NCI-H1417 treated with DMSO at 0.1 percent for 48 hours (cell line): ENCODE measurements at places on chromosomes 6 and 20.

DNA sequence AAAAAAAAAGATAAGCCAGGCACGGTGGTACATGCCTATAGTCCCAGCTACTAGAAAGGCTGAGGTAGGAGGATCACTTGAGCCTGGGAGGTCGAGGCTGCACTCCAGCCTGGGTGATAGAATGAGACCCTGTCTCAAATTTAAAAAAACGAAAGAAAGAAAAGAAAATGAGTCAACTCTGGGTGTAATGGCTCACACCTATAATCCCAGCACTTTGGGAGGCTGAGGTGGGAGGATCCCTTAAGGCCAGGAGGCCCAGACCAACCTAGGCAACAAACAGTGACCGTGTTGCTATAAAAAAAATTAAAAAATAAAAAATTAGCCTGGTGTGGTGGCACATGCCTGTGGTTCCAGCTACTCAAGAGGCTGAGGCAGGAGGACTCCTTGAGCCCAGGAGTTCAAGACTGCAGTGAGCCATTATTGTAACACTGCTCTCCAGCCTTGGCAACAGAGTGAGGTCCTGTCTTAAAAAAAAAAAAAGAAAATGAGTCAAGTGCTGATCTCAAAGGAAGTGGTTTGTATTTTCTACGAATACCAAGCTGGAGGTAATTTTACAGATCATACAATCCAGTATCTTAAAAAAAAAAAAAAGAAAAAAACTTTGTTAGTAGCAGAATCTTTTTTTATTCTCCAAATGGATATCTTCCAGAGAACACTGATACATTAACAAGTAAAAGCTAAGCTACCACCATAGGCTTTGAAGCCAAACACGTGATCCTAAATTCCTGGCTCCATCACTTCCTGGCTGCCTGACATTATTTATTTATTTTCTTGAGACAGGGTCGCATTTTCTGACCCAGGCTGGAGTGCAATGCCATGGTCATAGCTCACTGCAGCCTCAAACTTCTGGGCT lies 5.7 kb downstream of the COMMD7 start:
- no peak for DNase-seq

- no peak for DNase-seq
Measured at GRCh38 chr20:58852543-58853271, at the start of gene GNAS. Gene GNAS, plus strand, starts transcription at chr20:58852716.

- DNase-seq, result no peak
Measured at GRCh38 chr20:32203356-32204204, 4.0 kb downstream of the PLAGL2 start.

DNA sequence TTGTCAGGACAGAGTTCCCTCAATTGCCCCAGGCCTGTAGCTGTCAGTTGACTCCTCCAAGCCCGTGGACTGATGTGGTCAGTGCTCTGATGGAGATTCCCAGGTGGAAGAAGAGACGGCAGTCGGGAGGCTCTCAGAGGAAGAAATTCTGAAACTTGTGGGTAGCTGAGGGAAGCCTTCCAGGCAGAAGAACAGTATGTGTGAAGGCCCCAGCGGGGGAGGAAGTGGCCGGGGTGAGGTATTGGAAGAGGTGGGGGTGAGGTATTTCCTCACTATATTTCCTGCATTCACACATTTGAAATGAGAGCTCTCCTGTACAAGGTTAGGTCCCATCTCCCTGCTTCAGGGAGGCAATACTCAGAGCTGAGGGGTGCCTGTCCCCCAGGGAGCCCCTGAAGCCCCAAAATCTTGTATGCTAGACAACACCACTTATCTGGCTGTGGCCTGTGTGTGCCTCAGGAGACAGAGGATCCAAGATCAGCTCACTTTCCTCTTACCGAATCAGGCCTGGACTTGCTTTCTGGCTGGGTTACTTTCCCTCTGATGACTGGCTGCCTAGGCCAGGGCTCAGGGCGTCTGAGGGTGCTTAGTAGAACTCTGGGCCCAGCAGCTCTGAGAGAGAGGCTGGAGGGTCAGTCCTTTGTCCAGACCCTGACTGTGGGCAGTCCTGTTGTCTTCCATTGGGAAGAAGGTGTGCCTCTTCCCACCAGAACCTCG lies 49.3 kb upstream of the MYL9 start:
- no peak for DNase-seq

DNA sequence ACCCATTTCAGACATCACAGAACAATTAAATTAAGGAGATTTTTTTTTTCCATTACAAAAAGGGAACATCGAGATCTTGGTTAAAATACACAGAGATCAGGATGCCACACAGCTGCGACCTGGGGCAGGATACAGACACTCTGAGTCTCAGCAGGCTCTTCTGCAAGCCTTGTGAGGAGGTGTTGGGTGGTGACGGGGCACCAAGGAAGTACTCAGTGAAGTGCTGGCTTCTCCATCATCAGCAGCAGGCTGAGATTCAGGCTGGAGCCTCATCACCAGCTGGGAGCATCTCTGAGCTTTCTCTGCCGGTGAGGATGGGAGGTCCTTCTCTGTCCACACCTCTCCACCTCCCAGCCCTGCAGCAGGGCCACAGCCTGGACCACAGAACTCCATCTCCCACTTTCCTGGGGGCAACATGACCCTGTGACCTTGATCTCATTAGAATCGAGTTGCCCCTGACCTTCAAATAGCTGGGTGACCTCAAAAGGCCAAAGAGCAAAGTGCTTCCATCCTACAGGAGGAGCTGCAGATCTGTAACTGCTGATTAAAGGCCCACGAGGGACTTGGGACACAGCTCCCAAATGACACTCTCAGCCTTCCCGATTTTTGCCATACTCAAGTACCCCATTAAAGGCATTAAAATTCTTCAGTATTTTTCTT lies 16.0 kb downstream of the PMEPA1 start:
- DNase-seq, result no peak

GRCh38 chr6:132995432-132995831 lies 181.1 kb downstream of the RPS12 start:
- DNase-seq, result no peak

DNA sequence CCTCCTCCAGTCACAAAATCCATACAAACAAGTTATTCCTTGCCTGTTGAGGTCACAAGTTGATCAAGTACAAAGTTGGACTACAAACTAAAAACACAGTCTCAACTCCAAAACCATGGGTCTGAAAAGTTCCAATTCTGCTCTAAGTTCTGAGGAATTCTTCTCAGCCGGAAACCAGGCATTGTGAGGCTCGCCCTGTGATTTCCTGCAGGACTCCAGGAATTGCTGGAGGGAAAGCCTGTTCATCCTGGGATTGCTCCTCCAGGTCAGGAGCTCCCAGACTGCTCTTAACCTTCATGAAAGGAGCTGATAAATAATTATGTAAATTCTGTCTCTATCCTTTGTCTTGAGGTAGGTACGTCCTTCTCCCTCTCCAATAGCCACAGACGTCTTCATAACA lies 8.5 kb downstream of the TRAM2 start:
- DNase-seq, result no peak

DNA sequence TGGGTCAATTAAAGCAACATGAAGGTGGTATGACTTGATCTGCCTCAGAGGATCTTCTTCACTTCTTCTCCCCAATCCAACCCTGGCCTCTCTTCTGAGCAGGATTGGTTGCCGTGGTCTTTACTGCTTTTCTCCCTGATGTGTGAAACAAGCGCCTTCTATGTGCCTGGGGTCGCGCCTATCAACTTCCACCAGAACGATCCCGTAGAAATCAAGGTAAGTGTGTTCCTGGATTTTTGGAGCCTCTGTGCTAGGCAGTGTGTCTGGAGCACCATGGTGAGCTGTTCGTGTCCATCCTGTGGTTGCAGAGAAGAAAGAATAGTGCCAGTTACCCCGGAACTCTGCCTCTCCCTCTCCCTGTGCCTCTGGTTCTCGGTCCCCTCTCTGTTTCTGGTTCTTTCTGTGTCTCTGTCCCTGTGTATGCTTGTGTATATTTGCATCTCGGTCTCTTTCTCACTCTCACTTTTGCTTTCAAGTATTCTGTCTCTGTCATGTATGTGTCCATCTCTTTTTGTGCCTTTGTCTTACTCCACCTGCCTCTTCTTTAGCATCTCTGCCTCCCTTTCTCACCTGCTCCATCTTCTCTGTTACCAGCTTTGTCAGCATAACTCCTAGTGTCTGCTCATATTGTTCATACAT lies 23.5 kb downstream of the TM9SF4 start:
- no peak for DNase-seq

DNA sequence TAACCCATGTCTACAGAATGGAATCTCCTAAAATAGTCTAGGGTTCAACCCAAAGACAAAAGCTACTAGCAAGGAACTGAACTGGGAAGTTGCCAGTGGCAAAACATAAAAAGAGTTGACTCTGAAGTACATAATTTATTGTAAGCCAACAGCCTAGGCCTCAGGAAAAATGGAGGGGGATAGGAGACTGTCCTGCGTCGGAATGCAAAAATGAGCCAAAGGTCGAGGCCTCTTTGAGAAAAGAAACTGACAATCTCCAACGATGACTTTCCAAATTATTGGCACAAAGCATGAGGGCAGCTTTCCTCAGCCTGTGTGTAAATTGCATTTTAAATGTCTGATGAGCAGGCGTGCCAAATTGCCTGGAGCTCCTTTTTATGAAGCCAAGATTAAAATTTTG lies 2.1 kb downstream of the COL12A1 start:
- no peak for DNase-seq

GRCh38 chr20:23596579-23597250 lies 9.0 kb downstream of the CST9 start:
- DNase-seq, result no peak

GRCh38 chr6:169969372-169970099 lies 218.1 kb downstream of the ERMARD start:
- no peak for DNase-seq

DNA sequence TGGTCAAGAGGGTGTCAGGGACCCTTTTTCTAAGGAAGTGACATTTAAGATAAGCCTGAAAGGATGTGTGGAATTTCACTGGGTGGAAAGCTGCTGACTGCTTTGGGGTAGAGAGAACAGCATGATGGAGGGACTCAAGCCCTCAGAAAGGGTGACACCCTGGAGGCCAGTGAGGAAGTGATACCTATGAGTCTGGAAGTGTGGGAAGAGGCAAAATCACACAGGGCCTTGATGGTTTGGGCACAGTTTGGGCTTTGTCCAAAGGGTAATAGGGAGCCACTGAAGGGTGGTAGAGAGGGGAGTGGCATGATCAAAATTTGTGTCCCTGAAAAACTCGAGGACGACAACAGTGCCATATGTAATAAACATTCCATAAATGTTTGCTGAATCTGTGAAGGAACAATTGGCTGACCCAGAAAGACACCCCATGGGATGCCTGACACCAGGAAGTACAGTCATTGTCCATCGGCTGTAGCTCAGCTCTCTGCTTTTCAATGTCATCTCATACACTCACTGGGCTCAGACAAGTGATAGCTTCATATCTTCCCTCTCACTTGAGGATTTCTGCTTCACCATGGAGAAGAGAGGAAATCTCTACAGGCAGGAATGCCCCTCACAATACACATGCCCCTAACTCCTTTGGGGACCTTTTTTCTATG lies 21.3 kb downstream of the CASS4 start:
- DNase-seq, result no peak

DNA sequence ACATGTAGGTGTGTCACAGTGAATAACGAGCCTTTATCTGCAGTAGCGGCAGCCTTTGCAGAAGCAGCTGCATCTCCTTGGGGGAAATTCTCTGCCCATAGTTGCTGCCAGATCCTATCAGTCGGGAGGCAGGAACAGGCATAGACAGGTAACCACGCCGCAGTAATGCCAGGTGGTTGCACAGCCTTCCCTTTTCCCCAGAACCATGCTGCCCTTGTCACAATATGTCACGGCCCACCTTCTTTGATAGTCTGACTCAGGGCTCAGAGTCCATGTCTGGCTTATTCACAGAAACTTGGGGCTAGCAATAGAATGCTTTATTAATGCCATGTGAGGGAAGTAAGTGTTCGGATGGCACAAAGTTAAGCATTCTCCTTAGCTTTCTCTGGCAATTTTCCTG lies 76.6 kb downstream of the F13A1 start:
- no peak for DNase-seq

DNA sequence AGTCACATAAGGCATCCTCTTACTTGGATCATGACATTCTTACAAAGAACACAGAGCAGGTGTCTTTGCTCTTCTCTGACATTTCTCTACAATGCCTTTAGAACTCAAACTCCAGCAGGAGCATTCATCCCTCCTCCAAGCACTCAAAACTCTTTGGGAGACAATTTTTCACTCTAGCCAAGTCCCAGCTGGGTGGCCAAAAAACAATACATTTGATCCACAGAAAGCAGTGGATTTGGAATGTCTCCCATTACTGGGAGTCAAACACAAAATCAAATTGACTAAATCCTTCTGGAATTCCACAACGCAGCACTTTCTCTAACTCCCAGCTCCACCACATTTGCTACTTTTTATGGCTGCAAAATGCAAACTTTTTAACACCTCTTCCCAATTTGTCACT lies 108.6 kb upstream of the VGLL2 start:
- no peak for DNase-seq
